ENCODE measurements at places on chromosomes 12 and 14.

DNA sequence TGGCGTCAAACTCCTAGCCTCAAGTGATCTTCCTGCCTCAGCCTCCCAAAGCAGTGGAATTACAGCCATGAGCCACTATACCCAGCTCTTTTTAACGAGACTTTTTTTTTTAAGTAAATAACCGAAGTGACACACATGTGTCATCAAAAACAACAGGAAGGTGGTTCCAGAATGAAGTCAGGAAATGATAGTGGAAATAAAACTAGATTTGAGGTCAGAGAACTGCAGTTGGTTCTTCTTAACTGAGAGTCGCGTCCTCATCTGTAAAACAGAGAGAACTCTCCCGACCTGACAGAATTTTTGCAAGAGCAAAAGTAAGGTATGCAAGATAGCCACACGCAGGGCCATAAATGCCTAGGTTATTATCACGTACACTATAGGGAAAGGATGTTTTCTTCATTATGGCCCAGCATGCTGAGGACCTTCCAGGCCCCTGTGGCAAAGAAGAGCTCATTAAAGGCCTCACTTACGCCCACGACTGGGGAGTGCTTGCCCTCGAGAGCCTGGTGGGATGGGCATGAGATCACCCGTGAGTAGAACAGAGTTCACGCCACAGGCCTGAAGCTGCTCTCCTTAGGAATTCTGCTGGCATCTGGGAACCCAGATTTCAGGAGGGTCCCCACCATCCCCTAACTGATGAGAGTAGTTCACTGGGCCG lies 67.2 kb downstream of the SCARB1 start:
- DNase-seq = no peak

- no peak for DNase-seq
Measured at GRCh38 chr14:102523569-102524450, 14.2 kb upstream of the ANKRD9 start.

DNA sequence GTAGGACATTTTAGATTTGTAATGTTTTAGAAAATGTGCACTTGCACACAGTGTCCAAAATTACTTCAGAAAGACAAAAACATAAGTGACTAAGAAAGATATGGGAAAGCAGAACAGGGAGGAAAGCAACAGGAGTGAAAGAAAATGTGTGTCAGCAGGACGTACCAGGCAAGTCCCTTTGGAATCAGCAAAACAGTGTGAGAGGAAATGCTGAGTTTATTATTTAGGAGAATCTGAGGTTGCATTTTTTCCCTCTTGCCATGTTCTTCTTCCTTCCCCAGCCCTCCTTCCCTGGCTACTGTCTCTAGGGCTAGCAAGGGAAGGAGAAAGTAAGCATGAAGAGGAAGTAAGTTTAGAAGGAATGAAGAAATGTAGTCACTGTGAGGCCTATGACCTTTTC lies 67.7 kb upstream of the CD163 start:
- no peak for DNase-seq

DNA sequence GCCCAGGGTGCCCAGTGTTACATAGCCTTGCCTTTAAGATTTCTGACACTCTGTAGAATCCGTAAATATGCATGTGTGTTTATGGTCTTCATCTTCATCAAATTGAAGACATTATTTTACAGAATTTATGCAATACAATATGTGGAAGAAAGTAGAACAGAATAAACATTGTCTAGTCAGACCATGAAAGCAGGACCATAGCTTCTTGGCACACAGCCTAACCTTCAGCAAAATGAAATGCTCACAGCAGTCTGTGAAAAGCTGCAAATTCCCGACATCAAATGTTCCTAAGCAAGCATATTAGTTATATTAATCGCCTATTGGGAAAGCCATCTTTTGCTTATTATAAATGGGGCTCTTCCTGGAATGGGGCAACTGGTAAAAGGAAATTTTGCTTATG lies 111.3 kb upstream of the GARIN2 start:
- DNase-seq = no peak

DNA sequence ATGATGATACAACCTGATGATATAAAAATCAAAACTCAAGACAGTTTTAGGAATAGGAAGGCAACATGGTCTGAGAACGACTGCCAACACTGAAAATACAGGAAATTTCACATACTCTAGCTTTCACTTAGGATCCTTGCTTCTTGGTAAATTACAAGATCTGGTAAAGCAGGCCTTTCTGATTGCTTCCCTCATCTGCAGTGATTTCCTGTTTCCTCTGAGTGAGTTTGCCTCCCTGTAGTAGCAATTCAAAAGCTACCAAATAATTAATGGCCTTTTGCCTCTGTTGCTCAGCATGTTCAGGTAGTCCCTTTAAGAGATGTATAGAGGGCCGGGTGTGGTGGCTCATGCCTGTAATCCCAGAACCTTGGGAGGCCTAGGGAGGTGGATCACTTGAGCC lies 2.0 kb upstream of the IRAK3 start:
- no peak for DNase-seq

DNA sequence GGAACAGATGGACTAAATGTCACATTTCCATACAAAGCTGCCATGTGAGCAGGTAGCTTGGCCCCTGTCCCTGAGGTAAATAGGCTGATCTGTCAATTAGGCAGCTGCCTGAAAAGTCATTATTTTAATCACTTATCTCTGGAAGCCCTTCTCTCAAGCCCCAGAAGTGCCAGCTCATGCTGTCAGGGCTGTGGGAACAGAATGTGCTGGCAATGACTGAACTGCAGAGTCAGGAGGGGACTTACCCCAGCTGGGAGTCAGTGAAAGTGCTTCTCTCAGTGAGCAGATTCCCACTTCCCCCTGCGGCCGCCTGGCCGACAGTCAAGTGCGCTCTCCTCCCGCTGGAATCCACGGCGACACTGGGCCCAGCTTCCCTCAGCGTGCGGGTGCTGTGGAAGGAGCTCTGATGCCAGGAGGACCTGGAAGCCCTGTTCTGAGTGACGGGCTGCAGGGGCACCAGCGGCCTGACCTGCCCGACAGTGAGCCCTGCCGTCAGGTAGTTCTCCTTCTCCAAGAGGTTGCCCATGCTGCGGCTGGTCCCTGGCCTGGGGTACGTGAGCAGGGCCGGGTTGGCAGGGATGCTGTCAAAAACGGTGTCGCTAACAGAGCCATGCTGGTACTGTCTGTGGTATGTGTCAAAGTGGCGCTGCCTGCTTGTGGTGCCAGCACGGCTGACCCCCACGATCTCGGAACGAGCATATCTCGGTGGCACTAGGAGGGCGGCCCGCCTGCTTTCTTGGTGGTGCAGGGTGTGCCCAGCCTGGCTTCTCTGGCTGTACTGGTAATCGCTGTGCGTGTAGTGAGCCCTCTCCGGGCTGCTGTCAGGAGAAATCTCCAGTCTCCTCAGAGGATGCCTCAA lies 18.7 kb downstream of the PKP2 start:
- no peak for DNase-seq

DNA sequence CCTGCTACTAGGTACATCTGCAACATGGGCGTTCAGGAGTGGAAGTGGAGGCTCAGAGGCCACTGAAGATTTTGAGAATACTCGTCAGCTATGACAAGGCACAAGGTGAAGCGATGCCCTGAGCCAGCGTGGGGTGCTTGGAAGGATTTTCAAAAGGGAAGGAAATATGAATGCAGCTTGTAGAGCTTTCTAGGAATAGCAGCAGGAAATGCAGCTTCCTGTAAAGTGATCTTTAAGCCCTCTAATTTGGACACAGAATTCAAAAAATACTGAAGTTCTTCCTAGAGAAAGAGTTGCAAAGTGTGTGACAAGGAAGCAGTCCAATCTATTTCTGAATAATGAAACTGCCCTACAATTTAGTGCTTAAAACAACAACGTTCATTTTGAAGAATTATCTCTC lies 13.2 kb upstream of the C1S start:
- no peak for DNase-seq

GRCh38 chr14:32913725-32914124 lies 25.0 kb upstream of the NPAS3 start:
- DNase-seq = no peak

DNA sequence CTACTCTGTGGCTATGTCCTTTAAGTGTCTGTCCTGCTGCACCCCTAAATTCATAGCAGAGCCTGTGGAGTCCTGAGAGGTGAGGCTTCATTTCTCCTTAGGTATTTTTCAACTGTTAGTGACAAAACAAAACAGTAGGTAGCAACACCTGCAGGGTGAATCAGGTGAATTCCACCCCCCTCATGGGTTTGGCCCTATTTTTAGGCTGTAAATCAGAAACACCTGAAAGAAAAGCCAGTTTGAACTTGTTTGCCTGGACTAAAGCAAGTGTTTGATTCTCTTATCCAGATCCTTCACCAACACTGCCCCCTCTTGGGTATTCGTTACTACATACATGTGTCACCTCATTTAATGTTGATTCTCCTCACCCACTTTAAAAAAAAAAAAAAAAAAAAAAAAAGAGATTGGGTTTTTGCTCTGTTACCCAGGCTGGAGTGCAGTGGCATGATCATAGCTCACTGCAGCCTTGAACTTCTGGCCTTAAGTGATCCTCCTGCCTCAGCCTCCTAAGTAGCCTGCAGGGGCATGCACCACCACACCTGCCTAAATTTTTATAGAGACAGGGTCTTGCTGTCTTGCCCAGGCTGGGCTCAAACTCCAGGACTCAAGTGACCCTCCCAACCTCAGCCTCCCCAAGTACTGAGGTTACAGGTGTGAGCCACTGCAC lies 10.3 kb downstream of the TBPL2 start:
- DNase-seq = peak; percentile 42

GRCh38 chr12:25119020-25119419 lies 75.9 kb downstream of the DNAI7 start:
- no peak for DNase-seq

- DNase-seq = no peak
Measured at GRCh38 chr12:75877763-75878621, 153.6 kb downstream of the PHLDA1 start.

DNA sequence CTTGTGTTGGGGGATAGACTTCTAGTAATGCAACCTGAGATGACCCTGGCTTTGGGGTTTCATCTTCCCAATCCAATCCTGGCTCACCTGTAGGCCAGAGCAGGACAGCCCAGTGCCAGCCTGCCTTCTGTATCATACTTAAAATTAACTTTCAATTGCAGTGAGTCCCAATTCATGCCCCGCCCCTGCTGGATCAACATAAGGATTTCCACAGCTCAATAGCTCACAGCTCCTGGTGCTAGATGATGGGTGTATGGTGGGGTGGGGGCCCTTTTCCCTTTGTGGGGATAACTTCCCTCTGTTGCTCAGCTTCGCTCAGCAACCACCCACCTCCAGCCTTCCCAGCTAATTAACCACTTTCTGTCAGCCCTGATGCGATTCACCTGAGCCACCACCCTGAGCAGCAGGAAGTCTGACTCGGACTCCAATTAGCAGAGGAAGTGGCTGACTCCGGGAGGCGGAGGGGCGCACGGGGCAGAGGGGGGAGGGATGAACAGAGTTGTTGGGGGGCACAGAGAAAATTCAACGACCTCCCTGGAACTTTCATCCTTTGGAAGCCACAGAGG lies 24.3 kb upstream of the CHGA start:
- no peak for DNase-seq

DNA sequence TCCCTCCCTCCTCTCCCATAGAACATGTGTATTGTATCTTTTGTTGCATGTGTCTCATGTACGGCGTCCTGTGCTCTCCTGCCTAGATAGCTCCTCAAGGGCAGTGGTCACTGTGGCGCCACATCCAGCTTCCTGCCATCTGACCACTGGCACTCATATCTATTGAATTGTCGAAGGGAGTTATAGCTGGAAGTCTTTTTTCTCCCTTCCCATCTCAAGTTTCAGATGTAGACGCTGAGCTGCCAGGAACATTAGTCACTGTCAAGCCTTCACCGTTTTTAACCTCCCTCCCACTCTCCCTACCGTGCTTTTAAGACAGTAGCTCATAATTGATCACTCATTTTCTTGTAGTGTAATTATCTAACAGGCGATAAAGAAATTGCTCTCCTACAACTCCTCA lies 33.0 kb downstream of the MTHFD1 start:
- DNase-seq = no peak

DNA sequence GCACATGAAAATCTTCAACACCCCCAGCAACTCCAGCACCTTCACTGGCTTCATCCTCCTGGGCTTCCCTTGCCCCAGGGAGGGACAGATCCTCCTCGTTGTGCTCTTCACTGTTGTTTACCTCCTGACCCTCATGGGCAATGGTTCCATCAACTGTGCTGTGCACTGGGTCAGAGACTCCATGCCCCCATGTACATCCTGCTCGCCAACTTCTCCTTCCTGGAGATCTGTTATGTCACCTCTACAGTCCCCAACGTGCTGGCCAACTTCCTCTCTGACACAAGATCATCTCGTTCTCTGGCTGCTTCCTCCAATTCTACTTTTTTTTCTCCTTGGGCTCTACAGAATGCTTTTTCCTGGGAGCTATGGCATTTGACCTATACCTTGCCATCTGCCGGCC lies 11.5 kb upstream of the OR11G2 start:
- DNase-seq = no peak

- DNase-seq = peak; percentile 22
Measured at GRCh38 chr14:66624336-66624937, 116.5 kb downstream of the GPHN start.

DNA sequence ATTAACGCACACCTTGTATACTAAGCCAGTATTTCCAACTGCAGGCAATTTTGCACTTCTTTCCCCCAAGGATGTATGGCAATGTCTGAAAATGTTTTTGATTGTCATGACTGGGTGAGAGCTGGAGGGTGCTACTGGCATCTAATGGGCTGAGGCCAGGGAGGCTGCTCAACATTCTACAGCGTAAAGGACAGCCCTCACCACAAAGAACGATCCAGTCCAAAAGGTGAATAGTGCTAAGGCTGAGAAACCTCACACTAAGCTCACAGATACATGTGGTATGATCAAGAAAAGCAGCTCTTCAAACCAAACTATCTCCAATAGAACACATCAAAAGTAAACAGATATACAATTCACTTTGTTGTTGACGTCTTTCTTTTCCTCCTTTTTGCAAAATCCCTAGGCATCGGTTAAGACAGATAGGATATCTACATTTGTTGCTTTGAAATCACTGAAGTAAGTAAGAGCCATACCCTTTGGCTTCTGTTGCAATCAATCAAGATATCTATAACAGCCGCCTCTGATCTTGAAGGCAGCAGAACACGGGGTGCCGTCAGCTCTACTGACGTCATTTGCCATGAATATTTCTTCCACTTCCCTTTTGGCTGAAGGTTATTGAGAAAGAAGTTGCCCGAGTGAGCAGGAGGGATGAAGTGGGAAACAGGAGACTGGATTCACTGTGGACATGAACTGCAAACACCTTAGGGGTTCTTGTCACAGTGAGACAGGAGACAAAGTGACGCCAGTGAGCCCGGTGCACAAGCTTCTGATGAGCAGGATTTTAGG lies 218.3 kb downstream of the FOXN3 start:
- no peak for DNase-seq

- peak; percentile 76 for DNase-seq
Measured at GRCh38 chr12:94092516-94093241, 55.7 kb upstream of the PLXNC1 start.

DNA sequence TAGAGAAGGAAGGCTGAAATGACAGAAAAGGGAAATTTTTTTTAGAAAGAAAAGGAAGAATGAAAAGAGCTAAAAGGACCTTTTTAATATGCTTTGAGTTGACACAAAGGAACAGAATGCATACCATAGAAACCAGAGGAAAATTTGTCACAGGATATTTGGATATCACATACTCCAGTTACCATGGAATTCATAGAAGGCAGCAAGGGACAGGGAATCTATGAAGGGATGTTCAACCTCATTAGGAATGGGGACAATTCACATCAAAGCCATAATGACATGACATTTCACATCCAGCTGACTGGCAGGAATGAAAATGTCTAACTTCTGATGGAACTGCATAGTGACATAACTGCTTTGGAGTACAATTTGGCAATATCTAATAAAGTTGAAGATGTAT lies 469.4 kb downstream of the CCER1 start:
- DNase-seq = no peak
